ENCODE measurements at places on chromosomes 12 and 14.

GRCh38 chr12:22803725-22804124 is 178.8 kb downstream of the ETNK1 start:
- DNase-seq, result no peak

DNA sequence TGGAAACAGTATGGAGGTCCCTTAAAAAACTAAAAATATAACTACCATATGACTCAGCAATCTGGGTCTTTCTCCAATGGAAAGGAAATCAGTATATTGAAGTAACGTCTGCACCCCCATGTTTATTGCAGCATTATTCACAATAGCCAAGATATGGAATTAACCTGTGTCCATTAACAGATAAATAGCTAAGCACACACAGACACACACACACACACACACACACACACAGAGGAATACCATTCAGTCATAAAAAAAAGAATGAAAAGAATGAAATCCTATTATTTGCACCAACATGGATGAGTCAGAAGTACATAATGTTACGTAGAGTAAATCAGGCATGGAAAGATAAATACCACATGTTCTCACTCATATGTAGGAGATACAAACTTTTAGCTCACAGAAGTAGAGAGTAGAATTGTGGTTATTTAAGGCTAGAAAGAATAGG is 4.7 kb downstream of the KLRK1 start:
- no peak for DNase-seq

DNA sequence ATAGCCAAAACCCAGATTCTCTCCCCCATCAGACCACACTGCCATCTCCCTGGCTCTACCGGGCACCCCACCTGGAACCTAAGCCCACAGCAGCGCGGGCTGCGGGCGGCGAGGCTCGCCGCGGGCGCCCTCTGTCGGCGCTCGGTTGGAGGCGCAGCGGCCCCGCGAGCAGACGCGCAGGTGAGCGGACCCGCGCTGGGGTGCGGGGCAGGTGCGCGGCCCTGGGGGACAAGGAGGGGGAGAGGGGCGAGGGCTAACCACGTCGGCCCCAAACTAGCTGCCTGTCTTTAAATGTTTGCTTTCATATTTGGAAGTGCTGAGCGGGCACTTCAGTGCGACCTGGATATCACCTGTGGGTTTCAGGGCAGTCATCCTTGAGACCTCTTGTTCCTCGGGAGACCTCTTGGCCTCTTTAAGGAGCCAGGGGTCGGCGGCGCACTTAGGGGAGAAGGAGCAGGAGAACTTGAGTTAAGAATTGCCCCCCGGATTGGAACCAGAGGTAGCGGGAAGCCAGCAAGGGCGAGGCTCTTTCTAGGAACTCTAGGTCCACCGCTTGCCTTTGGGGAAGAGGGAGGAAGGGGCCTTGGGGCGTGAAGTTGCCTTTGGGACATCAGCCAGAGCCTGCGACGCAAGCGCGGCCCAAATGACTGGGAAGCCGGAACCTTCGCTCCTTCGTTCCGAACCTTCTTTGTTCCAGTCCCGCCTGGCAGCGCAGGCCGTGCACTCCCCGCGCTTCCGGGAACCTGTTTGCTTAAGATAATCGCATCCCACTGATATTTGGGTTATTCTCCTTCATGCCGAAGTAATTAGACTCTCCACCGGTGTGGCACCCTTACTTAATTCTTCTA is 78.7 kb downstream of the NEDD1 start:
- DNase-seq, result no peak

DNA sequence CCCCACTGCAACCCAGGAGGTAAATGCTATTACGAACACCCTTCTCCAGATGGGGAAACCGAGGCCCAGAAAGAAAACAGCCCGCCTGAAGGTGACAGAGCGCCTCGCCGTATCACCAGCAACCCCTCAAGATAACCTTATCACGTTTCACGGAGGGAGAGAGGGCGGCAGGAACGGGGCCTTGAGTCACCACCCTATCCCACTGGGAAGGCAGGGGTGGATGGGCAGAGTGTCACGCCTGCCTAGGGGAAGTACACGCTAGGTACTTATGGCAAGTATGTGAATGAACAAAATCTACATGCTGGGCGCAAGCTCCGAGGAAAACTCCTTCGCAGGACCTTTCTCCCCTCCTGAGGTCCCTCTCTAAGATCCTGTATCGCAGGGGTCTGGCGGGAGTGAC is 17.8 kb downstream of the NCOR2 start:
- DNase-seq, result no peak

DNA sequence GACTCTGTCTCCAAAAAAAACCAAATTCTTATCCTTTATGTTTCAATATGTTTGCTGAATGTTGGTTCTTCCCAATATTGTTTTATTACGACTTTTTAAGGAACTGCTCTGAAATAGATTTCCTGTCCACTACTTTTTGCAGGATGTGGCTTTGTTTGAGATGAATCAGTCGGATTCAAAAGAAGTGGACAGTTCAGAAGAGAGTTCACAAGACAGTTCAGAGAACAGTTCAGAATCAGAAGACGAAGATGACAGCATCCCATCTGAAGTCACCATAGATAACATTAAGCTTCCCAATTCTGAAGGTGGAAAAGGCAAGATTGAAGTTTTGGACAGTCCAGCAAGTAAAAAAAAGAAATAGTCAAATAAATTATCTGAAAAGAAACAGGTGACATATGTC is 8.2 kb downstream of the NOPCHAP1 start:
- DNase-seq, result no peak

- DNase-seq, result no peak
Measured at GRCh38 chr14:74848768-74849167, 27.2 kb downstream of the PROX2 start.

DNA sequence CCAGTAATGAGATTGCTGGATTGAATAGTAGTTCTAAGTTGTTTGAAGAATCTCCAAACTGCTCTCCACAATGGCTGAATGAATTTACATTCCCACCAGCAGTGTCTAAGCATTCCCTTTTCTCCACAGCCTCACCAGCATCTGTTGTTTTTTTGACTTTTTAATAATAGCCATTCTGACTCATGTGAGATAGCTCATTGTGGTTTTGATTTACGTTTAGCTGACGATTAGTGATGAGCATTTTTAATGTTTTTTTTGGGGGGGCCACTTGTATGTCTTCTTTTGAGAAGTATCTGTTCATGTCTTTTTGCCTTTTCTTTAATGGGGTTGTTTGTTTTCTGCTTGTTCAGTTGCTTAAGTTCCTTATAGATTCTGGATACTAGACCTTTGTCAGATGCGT is 8.1 kb upstream of the SLC15A5 start:
- DNase-seq, result no peak
